ENCODE measurements at places on chromosomes 16 and 17. TPM values are rescaled to one million over a fixed set of nuclear protein-coding genes. Genes with fewer than 3 reads are reported as not detected.
A peak's percentile ranks its signal among the peaks of the same experiment; 100 is the strongest.

ACAP1 gene
- total RNA-seq, result 0.89 TPM

GRCh38 chr17:59848778-59849177, 44.0 kb downstream of the TUBD1 start:
- H3K36me3 ChIP-seq, result no peaks in the 10 kb centered on the region
- H3K4me3 ChIP-seq, result no peak overlapping the region
- peaks cover 75% of the 10 kb centered on the region for H3K4me1 ChIP-seq
- DNase-seq, result peak; percentile 91

DNA sequence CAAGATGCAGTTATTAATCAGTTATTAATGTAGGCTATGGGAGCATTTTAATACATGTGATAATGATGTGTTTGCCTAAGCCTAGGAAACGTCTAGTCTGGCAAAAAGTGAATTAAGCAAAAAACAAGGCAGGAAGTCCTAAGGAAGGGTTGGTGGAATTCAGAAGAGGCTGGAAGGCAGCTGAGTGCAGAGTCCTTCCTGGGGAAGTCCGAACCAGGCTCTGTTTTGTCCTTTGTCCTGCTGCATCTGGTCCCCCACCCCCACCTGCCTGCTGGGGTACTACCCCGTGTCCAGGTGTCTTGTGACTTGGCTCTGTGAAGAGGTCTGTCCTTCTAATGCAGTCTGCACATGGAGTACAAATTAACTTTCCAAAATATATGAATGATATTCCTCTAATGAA, 1.5 kb upstream of the MYH10 start:
- DNase-seq, result peak; percentile 43
- H3K27ac ChIP-seq, result no peak overlapping the region
- H3K36me3 ChIP-seq, result no peaks in the 10 kb centered on the region
- H3K4me3 ChIP-seq, result no peak overlapping the region

DNA sequence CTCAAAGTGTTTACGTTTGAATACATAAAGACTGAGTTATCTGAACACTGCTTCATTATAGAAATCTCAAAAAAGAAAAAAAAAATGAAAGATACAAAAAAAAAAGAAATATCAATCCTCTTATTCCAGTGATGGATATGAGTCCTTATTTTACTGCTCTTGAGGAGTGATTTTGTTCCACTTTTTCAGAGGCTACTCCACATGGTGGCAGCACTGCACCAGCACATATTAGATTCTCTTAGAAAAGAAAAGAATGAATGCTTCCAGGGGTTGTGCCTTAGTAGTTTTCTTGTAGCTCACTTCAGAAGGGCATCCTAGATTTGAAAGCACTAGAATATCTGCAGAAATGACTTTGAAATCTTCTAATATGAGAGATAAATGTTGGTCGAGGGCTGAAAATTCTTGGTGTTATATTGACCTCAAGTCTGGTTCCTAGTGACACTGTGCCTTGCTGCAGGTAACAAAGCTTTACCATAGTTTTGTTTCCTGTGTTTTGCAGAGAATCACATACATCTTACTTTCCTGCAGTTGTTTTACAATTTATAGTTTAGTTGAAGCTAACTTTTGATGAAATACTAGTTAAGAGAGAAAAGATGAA, 25.9 kb downstream of the AP2B1 start:
- peaks cover 16% of the 10 kb centered on the region for H3K4me1 ChIP-seq
- H3K27me3 ChIP-seq, result no peaks in the 10 kb centered on the region
- no peak overlapping the region for H3K27ac ChIP-seq
- peak; percentile 70 for DNase-seq
- no peak overlapping the region for H3K4me3 ChIP-seq

DNA sequence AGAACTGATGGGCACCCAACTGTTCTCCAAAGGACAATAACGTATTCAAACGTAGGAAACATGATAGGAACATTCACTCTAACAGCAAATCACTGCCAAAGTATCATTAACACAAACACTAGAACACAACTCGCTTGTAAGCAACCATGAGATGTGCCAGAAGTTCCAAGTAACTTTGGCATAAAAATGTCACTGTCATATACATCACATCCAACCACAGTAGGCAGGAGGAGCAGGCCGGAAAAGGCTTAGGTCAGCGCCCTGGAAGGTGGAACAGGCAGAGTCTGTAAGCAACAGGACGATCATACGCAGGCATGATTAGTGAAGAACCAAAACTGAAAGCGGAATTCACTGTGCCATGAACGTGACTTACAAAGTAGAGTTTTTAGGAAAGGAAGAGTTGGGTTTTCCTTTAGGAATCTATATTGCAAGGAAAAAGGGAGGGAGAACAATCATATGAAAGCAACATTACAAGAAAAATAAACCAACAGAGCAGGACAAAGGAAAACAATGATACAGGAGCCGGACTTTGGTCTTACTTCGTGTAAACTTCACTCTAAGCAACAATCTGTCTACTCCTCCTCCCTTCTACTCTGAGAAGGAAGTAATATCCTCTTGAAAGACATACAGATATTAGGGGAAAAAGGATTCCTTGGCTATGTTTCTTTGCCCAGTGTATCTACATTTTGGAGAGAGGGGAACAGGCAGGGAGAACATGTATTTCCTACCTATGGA, 52.3 kb downstream of the YWHAE start:
- no peak for DNase-seq
- H3K4me3 ChIP-seq, result no peak overlapping the region
- H3K27me3 ChIP-seq, result no peaks in the 10 kb centered on the region
- peaks cover 6% of the 10 kb centered on the region for H3K4me1 ChIP-seq
- H3K27ac ChIP-seq, result peak overlapping the region; percentile 13
- peaks cover 29% of the 10 kb centered on the region for H3K36me3 ChIP-seq

HSD17B2 gene
- not detected for total RNA-seq

MKS1 gene
- 16.4 TPM for total RNA-seq

DNA sequence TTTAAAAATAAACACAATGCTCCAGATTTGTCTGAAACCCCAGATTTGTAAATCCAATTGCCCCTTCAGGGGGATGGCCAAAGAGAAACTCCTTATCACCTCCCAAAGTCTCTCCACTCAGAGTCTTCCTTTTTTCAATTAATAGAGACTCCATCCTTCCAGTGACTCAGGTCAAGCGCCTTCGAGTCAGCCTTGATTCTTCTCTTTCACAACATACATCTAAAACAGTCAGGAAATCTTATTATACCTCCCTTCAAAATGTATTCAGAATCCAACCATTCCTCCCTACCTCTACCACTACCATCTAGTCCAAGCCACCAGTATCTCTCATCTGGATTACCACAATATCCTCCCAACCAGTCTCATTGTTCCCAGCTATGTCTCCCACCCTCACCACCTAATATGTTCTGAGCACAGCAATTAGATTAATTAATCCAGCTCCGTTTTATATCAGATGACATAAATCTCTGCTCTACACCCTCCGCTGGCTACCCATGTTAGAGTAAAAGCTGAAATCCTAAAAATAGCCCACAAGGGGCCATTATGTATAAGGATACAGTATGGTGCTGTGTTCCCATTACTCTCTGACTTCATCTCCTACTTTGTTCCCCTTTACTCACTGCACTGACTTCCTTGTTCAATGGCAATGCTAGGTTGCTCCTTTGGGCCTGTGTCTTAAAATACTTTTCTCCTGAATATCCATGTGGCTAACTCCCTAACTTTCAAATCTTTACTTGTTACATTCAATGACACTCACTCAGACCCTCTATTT, 11.8 kb downstream of the SIAH1 start:
- no peak for DNase-seq
- peaks cover 57% of the 10 kb centered on the region for H3K4me1 ChIP-seq

Measured in thyroid gland (tissue), 4 donors.